ENCODE measurements at places on chromosomes 12 and 14.
A peak's percentile ranks its signal among the peaks of the same experiment; 100 is the strongest.

GRCh38 chr12:7970475-7971252 lies 34.7 kb upstream of the SLC2A3 start:
- peak; percentile 60 for DNase-seq

GRCh38 chr14:95495538-95496025 lies 20.9 kb downstream of the SYNE3 start:
- no peak for DNase-seq

GRCh38 chr12:124484526-124484953 lies 82.9 kb downstream of the NCOR2 start:
- DNase-seq = no peak

DNA sequence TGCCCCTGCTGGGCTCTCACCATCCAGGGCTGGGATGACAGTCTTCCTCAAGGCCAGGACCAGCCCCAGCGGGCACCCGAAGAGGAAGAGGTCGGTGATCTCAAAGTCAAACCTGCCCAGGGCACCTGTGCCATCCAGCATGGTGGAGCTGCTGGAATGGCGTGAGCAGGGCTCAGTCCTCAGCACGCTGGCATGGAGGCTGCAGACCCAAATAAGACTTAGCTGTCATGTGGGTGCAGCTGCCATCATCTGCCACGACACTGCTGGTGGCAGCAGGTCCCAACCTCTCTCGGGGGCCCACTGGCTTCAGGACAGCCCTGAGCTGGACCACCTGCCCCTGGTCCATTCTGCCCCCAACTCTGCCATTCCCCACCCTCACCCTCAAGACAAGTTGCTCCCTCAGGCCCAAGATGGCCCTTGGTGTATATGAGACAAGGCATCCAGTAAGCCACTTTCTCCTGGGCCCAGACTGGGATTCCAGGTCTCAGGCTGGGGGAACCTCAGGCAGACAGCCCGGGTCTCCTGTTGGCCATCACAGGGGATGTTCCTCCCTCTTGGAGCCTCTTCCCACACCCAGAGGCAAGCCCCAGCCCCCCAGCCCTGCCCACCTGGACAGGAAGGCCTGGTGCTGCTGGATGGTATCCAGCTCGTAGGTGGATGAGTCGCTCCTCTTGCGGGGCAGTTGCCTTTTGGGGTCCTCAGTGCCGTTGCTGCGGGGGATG lies 14.5 kb downstream of the ARL6IP4 start:
- no peak for DNase-seq

DNA sequence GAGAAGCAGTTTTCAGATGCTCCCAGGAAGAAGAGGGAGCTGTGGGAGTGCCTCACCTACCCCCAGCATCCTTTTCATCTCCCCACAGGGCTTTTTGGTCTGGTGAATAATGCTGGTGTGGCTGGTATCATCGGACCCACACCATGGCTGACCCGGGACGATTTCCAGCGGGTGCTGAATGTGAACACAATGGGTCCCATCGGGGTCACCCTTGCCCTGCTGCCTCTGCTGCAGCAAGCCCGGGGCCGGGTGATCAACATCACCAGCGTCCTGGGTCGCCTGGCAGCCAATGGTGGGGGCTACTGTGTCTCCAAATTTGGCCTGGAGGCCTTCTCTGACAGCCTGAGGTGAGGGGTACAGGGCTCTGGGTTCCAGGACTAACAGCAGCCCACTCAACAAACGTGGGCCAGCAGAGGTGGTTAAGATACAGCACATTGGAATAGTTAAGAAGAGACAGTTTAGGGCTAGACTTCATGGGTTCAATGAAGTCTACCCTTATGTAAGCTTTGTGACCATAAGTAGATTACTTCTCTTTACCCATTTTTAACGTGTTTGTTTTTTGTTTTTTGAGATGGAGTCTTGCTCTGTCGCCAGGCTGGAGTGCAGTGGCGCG lies 1.5 kb downstream of the RDH5 start:
- DNase-seq = no peak

DNA sequence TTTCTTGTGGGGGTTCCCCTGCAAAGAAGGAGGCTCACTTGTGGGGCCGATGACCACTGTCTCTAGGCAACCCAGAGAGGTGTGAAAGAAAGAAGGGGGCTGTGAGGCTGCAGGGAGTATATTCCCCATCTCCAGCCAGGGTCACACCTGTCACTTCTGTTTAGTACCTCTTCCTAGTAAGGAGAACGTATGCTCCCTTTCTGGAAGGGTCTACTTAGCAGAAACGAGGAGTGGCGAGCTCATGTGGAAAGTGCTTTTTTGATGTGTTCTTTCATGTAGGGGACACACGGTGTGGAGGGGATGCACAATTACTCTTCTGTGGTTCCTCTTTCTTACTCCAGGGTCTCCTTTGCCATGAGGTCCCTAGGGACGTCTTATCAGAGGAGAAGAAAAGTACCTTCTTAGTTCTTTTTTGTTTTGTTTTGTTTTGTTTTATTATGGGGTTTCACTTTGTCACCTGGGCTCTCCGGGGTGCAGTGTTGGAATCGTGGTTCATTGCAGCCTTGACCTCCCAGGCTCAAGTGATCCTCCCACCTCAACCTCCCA lies 58.3 kb downstream of the PRKCH start:
- no peak for DNase-seq
